Non-pigmented ciliary epithelial cell (primary cell): ENCODE measurements at places on chromosomes 3 and 15.

DNA sequence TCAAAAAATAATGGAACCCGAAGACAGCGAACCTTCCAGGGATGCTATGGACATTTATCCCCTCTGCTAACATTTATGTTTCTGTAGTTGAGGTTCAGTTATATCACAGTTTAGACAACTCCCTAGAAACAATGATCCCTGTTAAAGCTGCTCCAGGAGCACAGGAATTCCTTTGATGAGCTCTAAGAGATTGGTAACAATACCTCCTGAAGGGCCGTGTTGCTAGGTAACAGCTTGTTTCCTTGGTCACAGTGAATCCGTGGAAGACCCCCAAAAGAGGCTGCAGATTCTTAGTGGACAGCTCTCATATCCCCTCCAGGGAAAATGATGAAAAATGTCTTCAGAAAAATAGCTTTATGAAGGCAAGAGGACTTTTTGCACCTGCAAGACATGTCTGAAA lies 160.2 kb downstream of the SERPINI1 start:
- DNase-seq = no peak

GRCh38 chr15:43954181-43954621 lies 127.4 kb downstream of the WDR76 start:
- no peak for DNase-seq

DNA sequence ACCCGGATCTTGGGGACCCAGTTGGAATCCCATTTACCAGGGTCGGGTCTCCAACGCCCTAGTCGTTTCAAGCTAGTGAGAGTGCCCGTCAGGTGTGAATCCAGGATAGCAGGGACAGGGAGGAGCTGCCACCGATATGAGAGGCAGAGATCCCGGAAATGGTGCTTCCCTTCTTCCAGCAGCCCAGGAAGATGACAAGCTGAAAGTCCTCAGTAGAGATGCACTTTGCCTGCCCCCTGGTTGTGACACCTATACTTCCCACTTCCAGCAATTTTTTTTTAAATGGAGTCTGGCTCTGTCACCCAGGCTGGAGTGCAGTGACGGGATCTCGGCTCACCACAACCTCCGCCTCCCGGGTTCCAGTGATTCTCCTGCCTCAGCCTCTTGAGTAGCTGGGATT lies 503.0 kb downstream of the NTRK3 start:
- DNase-seq = no peak

DNA sequence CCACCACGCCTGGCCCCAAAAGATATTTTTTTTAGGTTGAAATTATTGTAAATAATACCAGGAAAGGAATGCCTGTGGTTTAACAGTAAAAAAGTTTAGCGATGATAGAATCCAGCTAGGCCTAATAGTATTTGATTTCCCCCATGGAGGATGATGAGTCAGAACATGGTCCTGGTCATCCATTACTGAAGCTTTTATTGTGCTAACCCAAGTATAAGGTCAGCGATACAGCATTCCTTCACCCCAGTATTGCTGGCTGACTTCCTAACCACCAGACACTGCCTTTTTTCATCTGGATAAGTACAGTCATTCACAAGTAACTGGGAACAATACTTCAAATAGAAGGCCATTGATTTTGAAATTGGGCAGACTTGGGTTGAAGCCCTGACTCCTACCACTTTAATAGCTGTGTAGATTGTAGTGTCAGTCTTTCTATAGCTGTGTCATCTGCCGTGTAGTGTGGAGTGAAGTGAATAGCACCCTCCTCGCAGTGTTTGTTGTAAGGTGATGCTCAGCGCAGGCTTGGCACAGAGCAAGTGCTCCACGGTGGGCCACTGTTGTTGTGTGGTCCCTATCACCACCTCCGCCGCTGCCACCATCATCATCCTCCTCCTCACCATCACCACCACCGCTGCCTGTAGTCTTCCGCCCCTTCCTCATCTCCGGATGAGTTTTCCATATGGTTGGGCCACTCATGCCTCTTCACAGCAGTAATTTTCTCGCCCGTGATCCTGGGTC lies 436.0 kb upstream of the TPM1 start:
- peak; percentile 99 for DNase-seq
